ENCODE measurements at places on chromosomes 3 and 15. TPM values are rescaled to one million over a fixed set of nuclear protein-coding genes. Genes with fewer than 3 reads are reported as not detected.

DNA sequence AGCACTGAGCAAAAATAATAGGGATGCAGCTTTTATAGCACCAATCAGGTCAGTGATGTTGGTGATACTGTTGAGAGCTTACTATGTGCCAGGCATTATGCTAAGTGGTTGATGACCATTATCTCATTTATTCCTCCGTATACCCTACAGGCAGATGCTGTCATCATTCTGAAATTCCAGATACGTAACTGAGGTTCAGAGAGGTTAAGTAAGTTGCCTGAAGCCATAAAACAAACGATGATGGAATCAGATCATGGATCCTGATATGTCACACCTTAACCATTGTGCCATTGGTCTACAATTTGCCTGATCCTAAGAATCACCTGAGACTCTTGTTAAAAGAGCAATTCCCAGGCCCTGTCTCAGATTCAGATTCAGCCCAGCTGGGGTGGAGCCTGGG lies 49.5 kb downstream of the ST6GAL1 start:
- DNase-seq: no peak

DNA sequence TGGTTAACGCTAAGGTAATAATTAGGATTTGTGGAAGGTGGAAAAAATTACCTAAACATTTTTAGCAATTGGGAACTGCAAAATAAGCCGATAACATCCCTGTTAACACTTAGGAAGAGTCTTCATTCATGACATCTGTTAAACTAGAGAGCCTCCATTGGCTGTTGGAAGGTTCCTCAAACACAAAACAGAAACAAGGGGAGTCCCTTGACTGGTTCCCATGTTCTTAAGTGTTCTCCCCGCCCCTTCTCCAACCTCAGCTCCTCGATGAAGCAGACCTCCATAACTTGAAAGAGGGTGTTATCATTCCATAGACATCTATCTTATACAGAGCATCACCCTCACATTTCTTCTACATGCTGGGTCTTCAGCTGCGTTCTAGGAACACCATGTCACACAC lies 2.5 kb downstream of the SLC22A13 start:
- DNase-seq: no peak

- DNase-seq: no peak
Observed at GRCh38 chr3:143952569-143953072, 19.0 kb upstream of the DIPK2A start.

Gene AMOTL2
- total RNA-seq: 75.7 TPM

- DNase-seq: no peak
Observed at GRCh38 chr15:65087411-65087810, 10.9 kb downstream of the KBTBD13 start.

GRCh38 chr3:70889162-70890019 lies 577.0 kb upstream of the MDFIC2 start:
- no peak for DNase-seq

DNA sequence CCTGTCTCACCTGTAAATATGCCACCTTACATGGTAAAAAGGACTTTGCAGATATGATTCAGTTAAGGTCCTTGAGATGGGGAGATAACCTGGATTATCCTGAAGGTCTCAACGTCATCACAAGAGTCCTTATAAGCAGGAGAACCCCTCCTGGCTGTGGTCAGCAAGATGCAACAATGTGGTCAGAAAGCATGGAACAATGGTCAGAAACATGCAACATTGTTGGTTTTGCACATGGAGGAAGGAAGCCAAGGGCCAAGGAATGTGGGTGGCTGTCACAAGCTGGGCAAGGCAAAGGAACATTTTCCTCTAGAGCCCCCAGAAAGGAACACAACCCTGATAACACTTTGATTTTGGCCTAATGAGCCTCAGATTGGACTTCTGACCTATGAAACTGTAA lies 9.4 kb upstream of the SUMF1 start:
- DNase-seq: no peak

DNA sequence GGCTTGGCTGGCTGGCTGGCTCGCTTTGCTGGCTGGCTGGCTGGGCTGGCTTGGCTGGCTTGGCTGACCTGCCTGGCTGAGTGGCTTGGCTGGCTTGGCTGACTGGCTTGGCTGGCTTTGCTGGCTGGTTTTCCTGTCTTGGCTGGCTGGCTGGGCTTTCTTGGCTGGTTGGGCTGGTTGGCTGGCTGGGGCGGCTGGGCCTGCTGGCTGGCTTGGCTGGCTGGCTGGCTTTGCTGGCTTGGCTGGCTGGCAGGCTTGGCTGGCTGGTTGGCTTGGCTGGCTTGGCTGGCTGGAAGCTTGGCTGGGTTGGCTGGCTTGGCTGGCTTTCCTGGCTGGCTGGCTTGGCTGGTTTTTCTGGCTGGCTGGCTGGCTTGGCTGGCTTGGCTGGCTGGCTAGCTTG lies 435.6 kb downstream of the GOLGA6L6 start:
- DNase-seq: no peak

Gene SCN11A
- 0.25 TPM for total RNA-seq

- DNase-seq: peak; percentile 76
Observed at GRCh38 chr3:136818191-136818768, 646 bp upstream of the SLC35G2 start.

DNA sequence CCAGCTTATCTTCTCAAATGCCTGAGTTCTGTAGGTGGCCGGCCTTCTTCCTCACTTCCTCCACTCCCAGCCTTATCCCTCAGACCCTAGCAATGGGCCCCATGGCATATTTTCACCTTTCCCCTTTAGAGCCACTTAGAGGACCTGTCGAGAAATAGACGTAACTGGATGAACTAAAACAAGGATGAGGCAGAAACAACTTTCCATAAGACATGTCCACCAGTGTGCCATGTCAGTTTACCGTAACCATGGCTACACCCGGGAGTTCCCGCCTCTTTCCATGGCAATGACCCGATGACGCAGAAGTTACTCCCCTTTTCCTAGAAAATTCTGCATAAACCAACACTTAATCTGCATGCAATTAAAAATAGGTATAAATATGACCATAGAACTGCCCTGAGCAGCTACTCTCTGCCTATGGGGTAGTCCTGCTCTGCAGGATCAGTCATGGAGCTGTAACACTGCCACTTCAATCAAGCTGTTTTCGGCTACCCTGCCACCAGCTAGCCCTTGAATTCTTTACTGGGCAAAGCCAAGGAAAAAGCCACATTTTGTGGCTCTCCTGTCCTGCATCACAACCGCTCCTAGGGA lies 55.1 kb upstream of the ZBTB38 start:
- DNase-seq: no peak

GRCh38 chr15:47963265-47963664 lies 157.5 kb upstream of the SLC24A5 start:
- no peak for DNase-seq

Gene PPP1R14D
- total RNA-seq: not detected

- no peak for DNase-seq
Observed at GRCh38 chr3:148297013-148297412, 400.7 kb upstream of the AGTR1 start.

Gene ZIC4
- total RNA-seq: not detected
